ENCODE measurements at places on chromosomes 3 and 15.

- DNase-seq: no peak
Observed at GRCh38 chr3:136728918-136729317, 23.3 kb downstream of the STAG1 start.

- DNase-seq: no peak
Observed at GRCh38 chr3:71710906-71711494, 14.2 kb downstream of the EIF4E3 start.

DNA sequence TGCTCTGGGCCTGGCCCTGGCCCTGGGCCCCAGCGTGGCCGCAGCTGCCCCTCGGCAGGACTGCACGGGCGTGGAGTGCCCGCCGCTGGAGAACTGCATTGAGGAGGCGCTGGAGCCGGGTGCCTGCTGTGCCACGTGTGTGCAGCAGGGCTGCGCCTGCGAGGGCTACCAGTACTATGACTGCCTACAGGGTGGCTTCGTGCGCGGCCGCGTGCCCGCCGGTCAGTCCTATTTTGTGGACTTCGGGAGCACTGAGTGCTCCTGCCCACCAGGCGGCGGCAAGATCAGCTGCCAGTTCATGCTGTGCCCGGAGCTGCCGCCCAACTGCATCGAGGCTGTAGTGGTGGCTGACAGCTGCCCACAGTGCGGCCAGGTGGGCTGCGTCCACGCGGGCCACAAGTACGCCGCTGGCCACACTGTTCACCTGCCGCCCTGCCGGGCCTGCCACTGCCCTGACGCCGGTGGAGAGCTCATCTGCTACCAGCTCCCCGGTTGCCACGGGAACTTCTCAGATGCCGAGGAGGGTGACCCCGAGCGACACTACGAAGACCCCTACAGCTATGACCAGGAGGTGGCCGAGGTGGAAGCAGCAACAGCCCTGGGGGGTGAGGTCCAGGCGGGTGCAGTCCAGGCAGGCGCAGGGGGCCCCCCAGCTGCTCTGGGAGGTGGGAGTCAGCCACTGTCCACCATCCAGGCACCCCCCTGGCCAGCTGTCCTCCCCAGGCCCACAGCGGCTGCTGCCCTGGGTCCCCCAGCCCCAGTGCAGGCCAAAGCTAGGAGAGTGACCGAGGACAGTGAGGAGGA, 21.7 kb downstream of the FBLN2 start:
- DNase-seq: no peak

DNA sequence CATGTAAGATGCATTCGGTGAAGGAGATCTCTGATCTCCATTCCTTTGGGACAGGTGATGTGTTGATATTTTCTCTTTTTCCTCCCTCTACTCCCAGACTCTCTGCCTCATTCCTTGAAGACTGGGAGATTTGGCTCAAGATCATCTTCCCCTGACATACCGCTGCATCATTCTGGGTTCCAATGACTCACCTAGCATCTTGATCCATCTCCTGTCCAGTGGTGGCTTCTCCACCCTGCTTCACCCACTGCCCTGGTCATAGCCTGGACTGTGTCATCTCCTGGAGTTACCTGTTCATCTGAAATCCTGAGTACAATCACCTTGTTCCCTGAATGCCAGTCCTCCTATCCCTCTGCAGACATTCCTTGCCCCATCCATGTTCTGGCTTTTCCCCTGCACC, 57.4 kb upstream of the TRAK1 start:
- no peak for DNase-seq
